AG04450 (cell line): ENCODE measurements at places on chromosomes 3 and 15. TPM values are rescaled to one million over a fixed set of nuclear protein-coding genes. Genes with fewer than 3 reads are reported as not detected.

DNA sequence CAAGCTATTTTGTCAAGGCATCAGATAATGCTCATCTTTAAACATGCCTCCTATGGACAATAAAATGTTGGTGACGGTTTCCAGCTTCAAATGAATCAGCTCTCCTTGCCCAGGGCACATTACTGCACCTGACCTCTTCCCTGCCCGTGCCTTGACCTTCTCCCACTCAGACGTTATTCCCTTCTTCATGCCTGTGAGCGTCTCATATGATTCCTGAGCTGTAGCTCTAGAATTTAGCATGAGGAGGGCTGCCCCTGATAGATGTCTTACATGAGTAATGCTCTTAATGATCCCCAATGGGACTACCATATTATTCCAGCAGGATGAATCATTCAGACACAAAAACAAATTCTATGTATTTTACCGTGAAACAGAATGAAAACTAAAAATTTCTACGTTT is 762.7 kb downstream of the ROBO1 start:
- DNase-seq, result no peak

- DNase-seq, result no peak
Observed at GRCh38 chr3:113238503-113238902, 27.1 kb downstream of the BOC start.

DNA sequence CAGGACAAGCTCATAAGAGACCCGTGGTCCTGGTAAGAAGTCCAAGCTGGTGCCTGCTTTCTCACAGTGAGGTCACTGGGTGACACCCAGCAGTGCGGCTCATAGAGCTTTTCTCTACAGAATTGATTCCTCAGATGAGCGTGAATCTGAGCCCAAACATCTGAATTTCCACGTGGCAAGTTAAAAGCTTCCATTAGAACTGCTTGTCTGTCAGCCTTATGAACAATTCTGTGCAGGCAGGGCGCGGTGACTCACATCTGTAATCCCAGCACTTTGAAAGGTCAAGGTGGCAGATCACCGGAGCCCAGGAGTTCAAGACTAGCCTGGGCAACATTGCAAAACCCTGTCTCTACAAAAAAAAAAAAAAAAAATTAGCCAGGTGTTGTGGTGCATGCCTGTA is 113.1 kb upstream of the ABHD17C start:
- DNase-seq, result no peak

GRCh38 chr15:99169769-99170311 is 65.0 kb downstream of the SYNM start:
- peak; percentile 47 for DNase-seq

DNA sequence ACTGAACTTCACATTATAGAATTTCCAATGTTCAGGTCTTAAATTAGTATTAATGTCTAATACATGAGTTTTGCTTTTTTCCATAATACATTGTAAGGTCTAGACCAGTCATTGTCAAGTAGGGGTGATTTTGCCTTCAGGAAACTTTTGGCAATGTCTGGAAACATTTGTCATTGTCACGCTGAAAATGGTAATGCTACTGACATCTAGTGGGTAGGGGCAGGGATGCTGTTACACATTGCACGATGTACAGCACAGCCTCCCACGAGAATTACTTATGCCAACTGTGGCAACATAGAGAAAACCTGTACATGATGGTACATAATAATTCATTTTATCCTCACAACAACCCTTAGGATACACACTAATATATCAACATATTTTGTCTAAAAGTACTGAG is 384.1 kb downstream of the CADM2 start:
- no peak for DNase-seq

GRCh38 chr3:109081746-109082510 is 36.0 kb downstream of the MORC1 start:
- peak; percentile 10 for DNase-seq

DNA sequence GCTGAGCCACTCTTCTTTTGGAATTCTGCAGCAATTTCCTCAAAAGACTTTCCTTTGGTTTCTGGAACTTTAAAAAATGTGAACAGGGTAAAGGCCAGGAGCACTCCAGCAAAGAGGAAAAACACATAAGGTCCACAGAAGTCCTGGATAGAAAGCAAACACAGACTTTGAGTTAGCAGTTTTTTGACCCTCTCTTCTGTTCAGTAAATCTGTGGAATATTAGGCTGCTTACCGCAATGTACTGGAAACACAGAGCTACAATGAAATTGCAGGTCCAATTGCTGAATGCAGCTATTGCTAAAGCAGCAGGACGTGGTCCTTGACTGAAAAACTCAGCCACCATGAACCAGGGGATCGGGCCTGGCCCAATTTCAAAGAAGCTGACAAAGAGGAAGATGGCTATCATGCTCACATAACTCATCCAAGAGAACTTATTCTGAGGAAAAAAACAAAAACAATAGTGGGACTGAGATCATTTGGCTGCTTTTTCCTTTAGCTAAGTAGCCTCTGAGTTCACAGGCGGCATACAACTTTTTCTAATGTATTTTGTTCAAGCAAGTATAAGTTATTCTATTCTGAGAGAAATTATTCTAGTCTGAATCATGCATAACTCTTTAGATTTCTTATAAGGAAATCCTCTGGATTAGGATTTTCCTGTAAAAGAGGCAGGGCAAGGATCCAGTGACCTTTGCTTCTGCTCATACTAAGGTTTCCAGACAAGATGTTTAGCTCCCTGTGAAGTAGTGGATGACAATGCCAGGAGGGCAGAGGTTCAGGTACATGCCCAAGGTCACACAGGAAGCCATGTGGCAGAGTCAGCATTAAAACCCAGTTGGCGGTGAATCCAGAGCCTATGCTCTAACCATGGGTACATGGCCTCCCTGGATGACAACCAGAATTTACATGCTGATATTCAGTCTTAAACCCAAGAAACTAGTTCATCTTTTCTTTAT is 28.3 kb downstream of the SLC2A2 start:
- no peak for DNase-seq

Gene EPHB1
- polyA plus RNA-seq, result 0.07 and 0.11 TPM in 2 replicates

Gene LRRC31
- not detected in 2 replicates for polyA plus RNA-seq

Gene PRSS50
- not detected in 2 replicates for polyA plus RNA-seq

Gene ATP11B
- polyA plus RNA-seq, result 20.3 and 24.5 TPM in 2 replicates

Gene FSD2
- not detected in 2 replicates for polyA plus RNA-seq

Gene NOX5
- polyA plus RNA-seq, result 0.15 TPM in 2 replicates

Gene ST8SIA2
- polyA plus RNA-seq, result 0.21 and 0.33 TPM in 2 replicates

Gene PRR20G
- polyA plus RNA-seq, result not detected in 2 replicates

Gene GPR149
- polyA plus RNA-seq, result not detected in 2 replicates
